ENCODE measurements at places on chromosomes 5 and 9.

GRCh38 chr9:129823935-129824601, at the start of gene TOR1A:
Gene TOR1A (minus strand): TSS chr9:129824136. CDS start chr9:129824085, 51 bp downstream.
- peak; percentile 98 for DNase-seq

- DNase-seq = no peak
Observed at GRCh38 chr5:34699155-34700077, 43.3 kb downstream of the RAI14 start.

- no peak for DNase-seq
Observed at GRCh38 chr5:173888473-173889131, 453 bp downstream of the CPEB4 start.

GRCh38 chr5:81164476-81164875, 68.6 kb upstream of the CKMT2 start:
- DNase-seq = no peak

DNA sequence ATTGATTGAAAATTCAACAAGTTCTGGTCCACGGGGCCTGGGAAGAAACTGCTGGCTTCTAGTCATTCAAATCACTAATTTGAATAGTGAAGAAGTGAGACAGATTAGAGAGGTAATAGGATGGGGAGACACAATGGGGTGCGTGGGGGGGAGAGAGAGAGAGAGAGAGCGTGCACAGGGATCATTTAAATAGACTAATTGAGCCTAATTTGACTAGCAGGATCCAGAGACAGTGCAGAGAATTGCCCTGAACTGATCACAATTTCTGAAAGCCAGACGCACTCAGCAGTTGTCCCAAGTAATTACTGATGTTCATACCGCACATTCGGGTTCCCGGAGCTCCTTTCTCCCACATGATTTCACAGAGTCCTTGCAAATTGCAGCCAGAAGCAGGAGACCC, 50.3 kb upstream of the C5orf58 start:
- DNase-seq = no peak

DNA sequence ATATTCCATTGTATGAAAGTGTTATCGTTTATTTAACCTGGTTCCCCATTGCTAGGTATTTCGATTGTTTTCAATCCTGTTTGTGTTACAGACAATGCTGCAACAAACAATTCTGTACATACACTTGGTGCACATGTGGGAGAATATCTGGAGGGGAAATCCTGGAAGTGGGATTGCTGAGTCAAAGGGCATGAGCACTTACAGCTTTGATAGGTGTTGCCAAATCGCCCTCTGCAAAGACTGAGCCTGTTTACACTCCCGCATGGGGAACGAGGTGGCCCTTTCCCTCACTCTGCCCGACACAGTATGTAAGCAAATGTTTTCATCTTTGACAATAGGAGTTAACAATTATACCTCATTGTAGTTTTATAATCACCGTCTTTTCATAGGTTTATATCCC, 66.2 kb downstream of the PDE6A start:
- no peak for DNase-seq

DNA sequence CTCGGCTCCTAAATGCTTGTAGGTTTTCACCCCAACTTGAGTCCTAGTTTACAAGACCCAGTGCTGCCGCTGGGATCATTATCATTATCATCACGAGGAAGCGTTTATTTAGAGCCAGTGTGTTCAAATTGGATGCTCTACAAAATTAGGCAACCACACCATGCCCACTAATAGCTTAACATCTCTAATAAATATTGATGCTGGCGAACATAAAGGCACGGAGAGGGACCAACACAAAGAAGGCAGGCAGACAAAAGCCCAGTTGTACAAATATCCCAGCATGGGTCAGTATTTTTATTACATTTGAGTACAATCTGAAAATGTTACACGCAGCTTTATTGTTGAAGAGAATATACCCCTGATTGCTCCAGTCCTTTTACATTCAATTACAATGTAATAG, 4.7 kb downstream of the CFAP77 start:
- DNase-seq = no peak

DNA sequence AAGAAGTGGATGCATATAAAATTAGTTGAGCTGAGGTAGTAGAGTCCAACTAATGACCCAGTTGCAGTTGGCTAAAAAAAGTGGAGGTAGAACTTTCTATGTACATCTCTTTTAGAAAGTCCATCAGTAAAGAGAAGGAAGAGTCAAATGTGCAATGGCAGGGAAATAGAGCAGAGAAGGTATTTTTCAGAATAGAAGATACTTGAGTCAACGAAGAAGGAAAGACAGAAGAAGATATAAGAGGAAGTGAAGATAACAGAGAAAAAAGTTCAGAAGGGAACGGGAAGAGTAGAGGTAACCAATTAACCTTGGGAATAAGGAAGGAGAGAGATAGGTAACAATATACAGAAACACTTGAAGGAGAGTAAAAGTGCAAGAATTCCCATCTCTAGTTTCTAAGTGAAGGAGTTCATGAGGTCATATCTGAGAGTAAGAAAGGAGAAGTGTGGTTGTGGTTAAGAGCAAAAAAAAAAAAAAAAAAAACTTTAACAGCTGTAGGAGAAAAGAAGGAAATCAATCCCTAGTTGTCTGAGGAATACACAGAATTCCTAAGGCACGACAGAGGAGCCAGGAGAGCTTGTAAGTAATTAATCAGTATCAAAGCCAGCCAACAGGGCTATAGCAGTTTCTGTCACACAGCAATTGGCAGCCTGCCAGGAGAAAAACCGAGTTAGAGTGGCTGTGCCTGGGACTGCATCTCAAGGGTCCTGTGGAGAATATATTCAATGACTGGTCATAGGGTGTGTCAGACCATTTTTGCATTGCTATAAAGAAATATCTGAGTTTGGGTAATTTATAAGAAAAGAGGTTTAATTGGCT, 61.0 kb downstream of the ARL15 start:
- DNase-seq = no peak

- DNase-seq = no peak
Observed at GRCh38 chr9:37229882-37230482, 109.6 kb downstream of the ZCCHC7 start.

DNA sequence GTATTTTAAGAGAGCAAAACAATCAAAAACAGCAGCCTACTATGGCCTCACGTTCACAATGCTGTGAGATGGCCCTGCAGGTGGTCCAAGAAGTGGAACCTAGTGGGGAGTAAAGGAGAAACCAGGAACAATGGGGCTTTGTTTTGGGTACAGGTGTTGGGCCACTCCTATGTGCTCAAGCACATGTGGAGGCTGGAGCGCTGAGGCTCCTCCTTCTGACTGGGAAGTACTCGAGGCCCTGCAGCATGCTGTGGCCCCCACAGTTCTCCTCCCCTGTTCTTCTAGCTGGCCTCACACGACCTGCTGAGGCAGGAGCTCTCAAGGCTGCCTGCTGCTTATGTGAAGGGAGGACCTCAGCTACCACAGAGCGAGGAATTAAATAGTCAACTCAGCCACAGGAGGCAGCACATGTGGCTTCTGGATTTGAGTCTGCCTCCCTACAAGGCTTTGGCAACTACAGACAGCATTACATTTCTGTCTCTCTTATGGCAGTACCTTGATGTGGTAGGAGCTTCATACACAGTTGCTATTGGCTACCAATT, 482.3 kb downstream of the SPOCK1 start:
- DNase-seq = no peak

GRCh38 chr9:122340161-122340560, 30.7 kb upstream of the PTGS1 start:
- no peak for DNase-seq

DNA sequence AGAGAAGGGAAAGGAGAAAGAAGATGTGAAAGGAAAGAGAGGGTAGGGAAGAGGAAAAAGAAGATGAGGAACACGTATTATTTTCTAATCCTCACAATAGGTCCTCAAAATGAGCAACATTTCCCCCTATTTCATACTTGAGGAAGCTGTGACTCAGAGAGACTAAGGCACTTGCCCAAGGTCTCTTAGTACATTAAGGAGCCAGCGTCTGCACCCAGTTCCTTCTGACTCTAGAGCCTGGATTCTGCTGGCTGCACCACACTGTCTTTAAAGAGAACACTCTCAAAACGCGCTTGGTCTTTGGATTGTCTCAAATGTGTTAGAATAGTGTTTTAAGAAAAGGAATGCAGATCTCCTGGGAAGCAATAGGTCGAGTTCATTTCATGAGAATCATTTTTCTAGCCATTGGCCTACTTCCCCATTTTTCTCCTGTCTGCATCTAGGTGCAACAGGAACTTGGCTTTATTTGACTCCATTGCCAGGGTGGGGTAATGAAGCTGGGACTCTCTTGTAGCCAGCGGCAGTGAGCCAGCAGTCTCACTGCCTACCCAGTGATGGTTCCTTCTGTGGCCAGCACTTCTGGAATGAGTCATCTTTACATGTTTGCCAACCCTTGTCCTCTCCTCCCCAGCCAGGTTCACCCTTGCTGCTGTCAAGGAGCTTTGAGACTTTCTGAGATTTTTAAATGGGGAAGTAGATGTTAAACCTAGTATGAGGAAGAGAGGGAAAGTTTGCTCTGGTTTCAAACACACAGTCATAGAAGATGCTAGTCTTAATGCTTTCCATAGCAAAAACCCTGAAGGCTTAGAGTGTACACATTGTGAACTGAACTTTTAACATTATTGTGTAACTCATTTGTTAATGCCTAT, 82.7 kb downstream of the DOCK8 start:
- DNase-seq = no peak

GRCh38 chr9:14098486-14099180, 215.3 kb downstream of the NFIB start:
- DNase-seq = no peak

DNA sequence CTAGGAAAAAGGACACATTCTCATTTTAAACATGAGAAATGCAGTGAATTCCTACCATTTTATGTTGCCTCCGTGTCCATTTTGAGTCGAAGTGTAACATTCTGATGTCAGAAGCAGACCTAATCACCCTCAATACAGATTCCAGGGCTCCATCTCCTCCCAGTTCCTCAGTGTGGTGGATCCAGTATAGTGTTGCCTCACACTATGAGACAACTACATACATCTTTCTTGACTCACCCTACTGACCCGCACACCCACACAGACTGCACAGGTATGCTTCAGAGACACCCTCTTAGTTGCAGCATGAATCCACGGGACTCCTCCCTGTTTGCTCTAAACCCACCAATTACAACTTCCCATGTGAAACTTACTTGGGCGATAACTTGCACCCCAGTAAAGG, 564.9 kb downstream of the SEMA5A start:
- no peak for DNase-seq

DNA sequence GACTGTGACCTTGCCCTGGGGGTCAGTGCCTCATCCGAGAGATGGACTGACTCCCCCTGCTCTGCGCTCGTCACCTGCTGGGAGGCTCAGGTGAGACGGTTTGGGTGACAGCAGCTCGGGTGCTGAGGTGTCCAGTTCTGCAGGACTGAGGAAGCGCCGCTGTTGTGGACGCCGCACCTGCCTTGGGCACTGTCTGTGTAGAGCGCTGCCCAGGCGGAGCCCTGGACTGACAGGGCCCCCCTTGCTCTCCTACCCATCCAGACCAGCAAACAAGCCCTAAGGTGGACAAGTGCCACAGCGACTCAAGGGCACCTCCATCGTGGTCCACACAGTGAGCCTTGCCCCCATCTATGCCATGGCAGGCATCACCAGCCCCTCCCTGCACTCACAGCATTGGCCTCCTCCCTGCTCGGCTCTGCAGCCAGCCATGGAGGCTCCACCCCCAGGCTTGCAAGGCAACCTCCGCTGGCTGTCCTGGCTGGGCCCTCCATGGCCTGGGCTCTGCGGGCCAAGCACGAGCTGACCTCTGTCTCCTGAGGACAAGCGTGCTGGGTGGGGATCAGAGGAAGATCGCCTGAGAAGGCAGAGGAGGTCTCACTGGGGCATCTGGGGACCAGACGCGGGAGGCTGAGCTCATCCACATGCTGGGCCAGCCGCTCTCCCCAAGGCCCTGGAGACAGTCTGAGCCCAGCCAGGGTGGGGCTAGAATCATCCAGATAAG, 87.1 kb upstream of the COL5A1 start:
- no peak for DNase-seq

DNA sequence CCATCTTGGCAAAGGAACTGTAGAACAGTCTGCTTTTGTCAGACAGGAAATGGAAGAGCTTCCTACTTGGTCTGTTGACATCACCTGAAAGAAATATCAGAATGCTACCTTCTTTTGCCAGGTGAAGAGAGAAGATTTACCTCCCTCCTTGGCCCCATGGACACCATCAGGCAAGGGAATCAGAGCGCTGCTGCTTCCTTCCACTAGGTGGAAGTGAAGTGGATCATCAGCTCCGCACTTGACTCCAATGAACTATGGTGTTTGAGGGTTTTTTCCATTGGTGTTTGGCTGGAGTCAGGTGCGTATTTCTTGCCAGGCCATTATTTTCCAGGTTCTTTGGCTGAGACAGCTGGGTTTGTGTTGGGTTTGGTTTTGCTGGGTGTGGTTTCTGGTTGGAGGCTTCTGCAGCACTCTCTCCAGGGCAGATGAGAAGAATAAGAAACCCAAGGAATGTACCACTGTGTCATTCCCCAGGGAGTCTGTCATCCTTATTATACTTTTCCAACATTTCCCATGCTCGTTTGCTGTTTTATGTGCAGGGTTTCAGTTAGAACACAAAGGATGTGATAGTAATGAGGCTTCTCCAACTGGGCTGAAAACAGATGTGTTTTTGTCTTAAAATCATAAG, 12.4 kb downstream of the SPATA31E1 start:
- DNase-seq = no peak

DNA sequence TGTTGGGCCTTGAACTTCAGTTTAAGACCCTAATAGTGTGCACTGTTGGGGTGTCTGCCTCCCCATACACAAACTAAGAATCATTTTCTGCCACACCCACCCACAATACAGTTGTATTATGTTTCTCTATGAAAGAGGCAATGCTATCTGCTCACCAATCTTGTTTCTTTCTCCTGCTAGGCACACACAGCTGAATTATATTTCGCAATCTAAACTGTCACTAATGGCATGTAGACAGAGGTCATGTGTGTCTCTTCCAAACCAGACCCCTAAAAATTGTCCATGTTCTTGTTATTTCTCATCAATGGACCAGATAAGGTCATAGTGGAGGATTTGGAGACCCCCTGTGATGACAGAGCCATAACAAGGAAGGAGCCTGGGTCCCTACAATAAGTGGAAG, 57.3 kb downstream of the RIGI start:
- DNase-seq = no peak

GRCh38 chr5:79931409-79931808, 59.7 kb downstream of the MTX3 start:
- no peak for DNase-seq

- DNase-seq = peak; percentile 89
Observed at GRCh38 chr5:151239237-151239861, 13.6 kb upstream of the GM2A start.

- no peak for DNase-seq
Observed at GRCh38 chr9:17005056-17005823, 129.6 kb upstream of the CNTLN start.

DNA sequence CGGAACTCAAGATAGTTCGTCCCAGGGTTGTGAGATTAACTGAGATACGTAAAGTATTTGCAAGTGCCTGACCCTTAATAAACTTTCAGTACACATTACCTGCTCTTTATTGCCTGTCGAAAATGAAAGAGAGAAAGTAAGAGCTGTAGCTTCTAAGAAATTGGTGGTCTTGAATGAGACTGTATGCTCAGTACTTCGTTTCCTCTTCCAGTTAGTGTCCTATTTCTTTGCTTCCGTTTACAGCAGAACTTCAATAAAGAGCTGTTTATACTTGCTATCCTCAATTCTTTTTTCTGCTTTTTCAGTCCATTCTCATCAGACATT, 534 bp downstream of the SRFBP1 start:
- DNase-seq = no peak

Measured in suprapubic skin (tissue), 4 donors.